ENCODE measurements at places on chromosomes 5 and 9.

GRCh38 chr9:124146031-124146561 is 111.7 kb upstream of the NEK6 start:
- no peak for DNase-seq

DNA sequence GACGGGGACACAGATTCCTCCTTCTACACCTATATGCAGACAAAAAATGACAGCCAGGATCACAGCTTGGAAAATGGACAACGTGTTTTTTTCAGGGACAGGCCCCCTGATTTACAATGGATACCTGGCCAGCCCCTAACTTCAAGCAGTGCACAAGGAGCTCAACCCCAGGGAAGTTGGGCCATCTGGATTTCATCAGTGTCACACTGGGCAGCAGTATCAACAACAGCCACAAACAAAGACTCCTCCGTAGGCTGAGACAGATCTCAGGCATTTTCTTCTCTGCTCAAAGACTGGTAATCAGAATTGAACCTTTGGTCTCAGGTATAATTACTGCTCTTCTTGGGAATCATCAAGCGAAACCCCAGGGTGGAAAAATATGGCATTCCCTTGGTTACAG is 374.0 kb downstream of the ZNF608 start:
- no peak for DNase-seq

GRCh38 chr5:83265318-83265717 is 188.0 kb downstream of the XRCC4 start:
- no peak for DNase-seq

DNA sequence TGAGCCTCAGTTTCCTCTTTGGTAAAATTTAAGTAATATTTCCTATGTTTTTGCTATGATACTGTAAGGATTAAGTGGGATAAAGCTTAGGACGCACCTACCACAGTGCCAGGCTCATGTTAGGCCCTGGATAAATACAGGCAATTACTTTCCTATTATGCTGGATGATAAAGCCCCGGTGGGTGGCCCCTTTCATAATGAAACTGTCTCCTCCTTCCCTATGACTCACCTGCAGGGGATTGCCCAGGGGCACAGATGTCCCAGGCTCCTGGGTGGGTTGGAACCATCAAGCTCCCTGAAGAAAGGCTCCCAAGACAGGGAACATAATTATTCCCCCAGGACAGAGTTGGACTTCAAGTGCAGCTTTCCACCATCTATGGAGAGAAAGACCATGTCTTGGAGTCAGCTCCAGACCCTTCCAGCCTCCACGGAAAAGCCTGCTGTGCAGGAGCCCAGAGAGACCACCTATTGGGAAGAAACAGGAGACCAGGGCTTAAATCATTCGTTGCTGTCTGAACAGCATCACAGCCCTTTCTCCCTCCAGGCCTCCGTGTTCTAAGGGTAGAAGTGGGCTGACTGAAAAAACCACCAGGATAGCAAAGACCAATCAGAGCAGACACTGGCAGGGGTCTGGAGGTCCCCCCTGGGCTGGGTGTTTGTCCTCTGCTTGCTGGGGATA is 43.2 kb upstream of the FOXE1 start:
- no peak for DNase-seq

DNA sequence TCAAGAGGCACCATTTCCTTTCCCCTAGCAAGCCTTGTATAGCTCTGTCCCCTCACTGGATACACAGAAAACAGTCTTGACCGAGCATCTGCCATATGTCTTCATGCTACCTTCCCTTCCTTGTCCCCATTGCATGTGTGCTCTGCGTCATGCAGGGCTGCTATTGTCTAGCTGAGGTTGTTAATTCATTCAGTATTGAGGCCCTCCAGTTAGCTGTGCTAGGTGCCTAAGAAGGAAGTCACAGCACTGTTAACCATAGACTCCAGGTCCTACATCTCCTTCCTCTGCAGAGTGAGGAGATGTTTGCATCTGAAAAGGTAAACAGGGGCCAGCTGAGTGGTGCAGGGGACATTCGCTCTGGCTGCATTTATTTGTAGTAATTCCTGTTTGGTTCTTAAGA is 48.2 kb downstream of the SLC1A3 start:
- no peak for DNase-seq

GRCh38 chr5:153187503-153187902 is 303.0 kb upstream of the GRIA1 start:
- no peak for DNase-seq

GRCh38 chr5:9545136-9545991 is 511 bp downstream of the SEMA5A start:
- no peak for DNase-seq

DNA sequence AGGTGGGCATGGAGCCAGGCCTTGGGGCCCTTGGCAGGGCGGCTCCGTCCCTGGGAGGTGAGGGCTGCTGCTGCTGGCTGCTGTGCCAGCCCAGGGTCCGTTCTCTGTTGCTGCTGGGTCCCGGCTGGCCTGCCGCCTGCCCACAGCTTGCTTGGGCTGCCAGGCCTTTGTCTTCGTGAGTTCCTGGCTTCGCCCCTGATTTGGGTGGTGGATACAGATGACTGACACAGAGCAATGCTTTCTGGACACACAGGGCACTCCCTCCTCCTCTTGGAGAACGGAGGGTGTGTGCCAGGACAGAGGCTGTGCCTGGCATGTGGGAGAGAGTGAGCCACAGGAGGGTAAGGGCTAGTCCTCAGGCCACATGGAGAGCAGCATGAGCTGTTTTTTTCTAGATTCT is 166.1 kb downstream of the MACROH2A1 start:
- no peak for DNase-seq

- DNase-seq: no peak
Measured at GRCh38 chr9:4349816-4350418, 50.0 kb upstream of the GLIS3 start.

GRCh38 chr9:13414349-13414748 is 134.9 kb upstream of the MPDZ start:
- DNase-seq: no peak

DNA sequence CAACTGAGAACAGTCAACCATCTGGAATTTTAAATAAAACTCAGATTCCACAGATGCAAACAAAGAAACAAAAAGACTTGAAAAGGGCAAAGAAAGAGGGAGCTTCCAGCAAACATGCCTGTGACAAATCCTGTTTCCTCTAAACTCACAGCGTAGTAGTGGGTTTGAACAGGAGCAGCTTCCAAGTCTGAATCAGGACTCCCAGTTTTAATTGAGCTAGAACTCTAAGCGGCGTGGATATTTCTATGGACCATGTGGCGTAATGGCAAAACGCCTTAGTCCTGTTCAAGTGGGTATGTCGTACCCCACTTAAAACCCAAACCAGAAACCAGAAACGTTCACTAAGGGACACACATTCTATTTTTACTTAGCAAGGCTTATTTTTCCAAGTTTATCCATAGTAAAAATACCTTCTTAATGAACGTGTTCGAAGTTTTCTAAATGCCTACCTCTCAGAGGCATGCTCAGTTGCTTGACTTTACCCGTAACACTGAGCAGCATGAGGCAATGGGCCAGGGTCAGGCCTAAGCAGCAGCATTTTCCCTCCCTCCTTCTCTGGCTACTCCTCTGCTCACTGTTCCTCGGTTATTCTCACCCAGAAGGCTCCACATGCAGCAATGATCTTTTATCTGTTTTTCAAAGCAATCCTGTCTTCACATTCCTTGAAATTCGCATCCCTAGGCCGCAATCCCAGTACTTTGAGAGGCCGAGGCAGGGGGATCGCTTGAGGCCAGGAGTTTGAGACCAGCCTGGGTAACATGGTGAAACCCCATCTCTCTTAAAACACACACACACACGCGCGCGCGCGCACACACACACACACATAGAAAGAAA is 77.9 kb downstream of the FNBP1 start:
- DNase-seq: no peak

DNA sequence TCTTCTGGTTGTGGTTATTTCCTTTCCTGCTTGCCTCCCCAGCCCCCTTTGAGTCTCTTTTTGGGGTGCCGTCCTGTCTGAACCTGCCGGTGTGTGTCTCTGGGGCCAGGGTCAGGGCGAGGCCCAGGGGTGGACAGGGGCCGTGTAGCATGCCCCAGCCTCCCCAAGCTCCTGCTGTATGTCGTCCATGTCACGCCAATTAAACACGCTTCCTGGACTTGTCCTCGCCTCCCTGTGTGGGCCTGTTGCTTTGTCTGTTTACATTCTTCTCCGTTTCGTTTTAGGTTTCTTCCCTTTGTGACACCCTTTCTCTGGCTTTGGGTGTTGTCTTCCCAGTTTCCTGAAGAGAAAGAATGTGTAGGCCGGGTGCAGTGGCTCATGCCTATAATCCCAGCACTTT is 28.5 kb upstream of the HMCN2 start:
- no peak for DNase-seq

DNA sequence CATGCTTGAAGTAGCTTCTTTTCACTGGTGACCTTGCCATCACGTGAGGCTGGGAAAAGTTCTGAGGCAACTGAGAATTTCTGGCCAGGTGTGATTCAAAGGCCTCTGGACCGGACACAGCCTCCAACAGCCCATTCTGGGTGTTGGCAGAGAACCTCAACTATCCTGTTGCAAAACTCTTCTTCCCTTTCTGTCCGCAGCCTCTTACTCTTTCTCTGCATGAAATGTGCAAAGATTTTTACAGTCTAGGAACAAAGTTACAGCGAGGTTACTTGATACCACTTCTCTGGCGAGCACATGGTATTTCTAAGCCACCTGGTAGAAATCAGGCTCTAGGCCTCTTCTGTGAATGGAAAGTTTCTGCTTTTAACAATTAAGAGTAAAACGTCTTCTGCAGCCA is 79.2 kb downstream of the FREM1 start:
- DNase-seq: no peak

DNA sequence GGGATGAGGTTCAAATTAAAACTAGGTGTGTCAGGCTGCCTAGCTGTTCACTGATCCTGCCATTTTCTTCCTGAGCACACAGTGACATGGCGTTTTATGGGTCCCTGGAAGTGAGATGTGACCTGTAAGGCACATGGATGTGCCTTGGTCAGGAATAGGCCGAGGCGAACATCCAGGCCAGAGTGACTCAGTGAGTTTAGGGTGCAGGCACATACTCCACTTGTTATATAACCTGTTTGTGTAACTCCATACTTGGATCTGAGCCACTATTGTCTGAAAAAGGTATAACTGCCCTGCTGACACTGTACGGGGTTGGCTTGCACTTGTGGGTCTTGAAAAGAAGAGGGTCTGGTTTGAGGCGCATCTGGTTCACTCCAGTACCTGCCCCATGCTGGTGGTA is 150.1 kb upstream of the ADAMTS16 start:
- DNase-seq: no peak

DNA sequence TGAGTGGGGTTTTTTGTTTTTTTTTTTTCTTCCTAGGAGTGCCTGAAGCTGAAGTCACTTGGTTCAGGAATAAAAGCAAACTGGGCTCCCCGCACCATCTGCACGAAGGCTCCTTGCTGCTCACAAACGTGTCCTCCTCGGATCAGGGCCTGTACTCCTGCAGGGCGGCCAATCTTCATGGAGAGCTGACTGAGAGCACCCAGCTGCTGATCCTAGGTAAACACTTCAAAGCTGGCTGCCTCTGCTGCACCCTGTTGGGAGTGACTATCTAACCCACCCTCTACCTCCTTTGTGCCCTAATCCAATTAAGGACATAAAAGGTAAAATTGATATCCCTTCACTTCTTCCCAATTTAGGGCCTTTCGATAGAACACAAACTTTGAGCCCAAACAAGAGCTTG is 206.8 kb downstream of the SAXO1 start:
- DNase-seq: no peak

DNA sequence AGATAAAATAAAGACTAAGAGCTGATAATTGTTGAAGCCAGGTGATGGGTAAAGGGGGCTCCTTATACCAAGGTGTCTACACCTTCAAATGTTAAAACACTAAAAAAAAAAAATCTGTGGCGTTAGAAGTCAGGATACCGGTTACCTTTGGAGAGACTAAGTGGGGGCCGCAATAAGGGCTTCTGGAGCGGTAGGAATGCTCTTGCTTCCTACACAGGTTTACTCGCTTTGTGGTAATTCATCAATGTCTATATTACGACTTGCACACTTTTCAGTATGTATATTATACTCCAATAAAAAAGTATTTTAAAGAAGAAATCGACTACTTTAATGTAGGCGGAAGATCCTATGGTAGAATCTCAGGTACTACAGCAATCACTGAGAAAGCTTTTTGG is 12.5 kb downstream of the MRPS27 start:
- DNase-seq: no peak

DNA sequence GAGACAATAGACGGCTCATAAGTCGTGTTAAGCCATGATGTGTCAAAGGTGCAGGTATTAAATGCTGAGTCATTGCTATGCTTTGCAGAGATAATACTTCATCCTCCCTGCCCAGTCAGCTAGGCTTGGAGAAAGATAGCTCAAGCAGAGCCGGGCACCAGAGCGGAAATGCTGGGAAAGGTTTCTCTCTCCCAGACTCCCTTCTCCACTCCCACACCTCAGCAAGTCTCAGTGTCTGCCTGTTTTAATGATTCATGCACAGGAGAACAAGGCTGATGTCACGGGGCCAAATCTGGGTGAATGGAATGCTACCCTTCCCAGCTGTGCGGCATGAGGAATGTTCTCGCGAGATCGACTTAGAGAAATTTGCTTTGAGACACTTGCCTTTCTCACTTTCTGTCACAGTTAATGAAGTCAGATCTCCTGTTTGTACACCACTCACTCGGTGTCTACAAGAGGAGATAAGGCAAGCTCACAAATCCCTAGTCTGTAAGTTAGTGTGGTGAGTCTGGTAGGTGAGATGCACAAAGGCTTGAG is 204.4 kb downstream of the EFNA5 start:
- DNase-seq: peak; percentile 30

DNA sequence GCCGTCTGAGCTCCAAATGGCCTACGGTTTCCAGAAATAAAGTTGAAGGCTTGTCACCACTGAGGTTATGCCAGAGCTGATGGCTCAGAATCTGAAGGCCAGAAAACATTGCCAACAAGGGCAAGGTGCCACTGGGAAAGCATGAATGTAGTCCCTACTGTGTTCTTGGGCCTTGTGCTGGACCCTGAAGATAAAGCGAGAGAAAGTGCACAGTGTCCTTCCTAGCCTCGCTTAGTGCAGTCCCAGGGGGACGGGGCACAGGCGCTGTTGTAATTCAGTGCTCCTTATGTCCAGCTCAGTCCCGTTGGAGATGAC is 84.5 kb downstream of the NDFIP1 start:
- DNase-seq: no peak

GRCh38 chr9:17519761-17520160 is 59.1 kb upstream of the SH3GL2 start:
- DNase-seq: no peak

GRCh38 chr5:109656829-109657228 is 32.9 kb upstream of the MAN2A1 start:
- peak; percentile 70 for DNase-seq

GRCh38 chr5:59599729-59600128 is 293.8 kb downstream of the PDE4D start:
- no peak for DNase-seq

DNA sequence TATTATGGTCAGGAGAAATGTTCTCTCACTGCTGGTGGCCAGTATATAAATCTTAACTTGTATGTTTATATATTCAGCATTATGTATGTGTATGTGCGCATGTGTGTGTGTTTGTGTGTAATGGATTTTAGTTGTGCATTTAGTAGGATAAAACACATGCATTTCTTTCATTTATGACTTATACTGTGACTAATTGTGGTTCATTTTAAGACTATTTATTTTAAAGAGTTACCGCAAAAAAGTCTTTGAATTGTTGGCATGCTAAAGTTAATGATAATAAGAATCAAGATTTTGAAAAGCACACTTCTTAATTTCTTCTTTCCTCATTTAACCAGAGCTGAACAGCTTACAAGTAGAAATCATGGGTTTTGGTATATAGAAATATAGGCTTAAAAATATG is 60.9 kb downstream of the RAI14 start:
- DNase-seq: no peak

Data from HS-5 (cell line).